ENCODE measurements at places on chromosomes 12 and 14.

GRCh38 chr12:68263366-68263765, 10.0 kb upstream of the IL22 start:
- no peak for DNase-seq

- DNase-seq: peak; percentile 62
Observed at GRCh38 chr12:108850854-108851573, 6.4 kb downstream of the SSH1 start.

GRCh38 chr14:69968132-69968531, 88.9 kb downstream of the SMOC1 start:
- no peak for DNase-seq

DNA sequence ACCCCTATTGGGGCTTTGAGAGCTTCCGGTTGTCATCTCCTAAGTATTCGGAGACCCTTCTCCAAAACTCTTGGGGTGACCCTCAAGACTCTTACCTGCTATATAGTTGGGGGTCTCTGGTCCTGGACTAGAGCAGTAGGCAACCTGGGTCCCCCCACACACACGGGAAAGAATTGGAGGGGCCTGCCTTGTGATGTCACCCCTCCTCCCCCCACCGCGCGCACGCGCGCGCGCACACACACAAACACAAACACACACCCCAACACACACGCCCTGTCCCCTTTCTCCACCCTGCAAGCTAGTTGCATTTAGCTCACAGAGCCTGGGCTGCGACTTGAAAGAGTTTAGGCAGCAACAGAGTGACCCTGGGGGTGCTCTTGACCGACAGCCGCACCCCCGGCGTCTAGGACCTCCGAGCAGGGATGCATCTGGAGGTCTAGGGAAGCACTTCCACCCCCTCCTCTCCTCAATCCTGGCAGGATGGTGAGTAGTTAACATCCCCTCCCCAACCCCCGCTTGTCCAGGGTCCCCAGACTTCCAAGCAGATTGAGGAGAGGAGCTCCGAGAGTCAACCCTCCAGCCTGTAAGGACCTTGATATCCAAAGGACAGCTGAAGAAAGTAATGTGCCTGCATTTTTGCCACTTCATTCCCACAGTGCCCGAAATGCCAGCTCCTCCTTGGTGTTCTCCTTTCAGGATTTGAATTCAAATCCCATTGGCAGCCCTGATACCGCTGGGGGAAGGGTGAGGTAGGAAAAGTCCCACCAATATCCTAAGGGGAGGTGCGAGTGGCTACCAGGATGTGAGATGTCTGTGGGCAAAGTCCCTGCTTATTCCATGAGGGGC, 1.4 kb upstream of the DNAJC14 start:
- DNase-seq: peak; percentile 73

GRCh38 chr14:41586237-41586636, 20.4 kb upstream of the LRFN5 start:
- no peak for DNase-seq

DNA sequence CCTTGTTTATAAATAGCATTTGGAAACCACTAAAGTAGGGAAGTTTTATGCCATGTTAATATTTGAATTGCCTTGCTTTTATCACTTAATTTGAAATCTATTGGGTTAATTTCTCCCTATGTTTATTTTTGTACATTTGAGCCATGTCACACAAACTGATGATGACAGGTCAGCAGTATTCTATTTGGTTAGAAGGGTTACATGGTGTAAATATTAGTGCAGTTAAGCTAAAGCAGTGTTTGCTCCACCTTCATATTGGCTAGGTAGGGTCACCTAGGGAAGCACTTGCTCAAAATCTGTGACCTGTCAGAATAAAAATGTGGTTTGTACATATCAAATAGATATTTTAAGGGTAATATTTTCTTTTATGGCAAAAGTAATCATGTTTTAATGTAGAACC, 4.4 kb downstream of the RAN start:
- DNase-seq: no peak

GRCh38 chr14:56299306-56299984, 181.2 kb downstream of the PELI2 start:
- no peak for DNase-seq

DNA sequence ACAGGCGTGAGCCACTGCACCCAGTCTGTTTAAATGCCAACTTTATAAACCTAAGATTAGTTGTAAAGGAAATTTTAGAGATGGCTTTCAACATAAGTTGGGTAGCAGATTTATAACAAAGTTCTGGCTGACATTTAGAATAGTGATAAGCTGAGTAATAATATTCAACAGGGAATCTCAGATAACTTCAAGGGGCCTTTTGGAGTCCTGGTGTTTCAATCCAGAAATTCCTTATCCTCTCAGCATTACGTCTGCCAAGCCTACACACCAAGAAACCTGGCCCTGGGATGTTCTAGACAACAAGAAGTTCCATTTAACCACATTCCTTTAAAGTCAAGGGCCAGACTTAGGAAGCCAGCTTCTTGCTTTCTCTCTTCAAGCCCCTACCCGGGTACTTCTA, 59.5 kb upstream of the DYRK2 start:
- no peak for DNase-seq

DNA sequence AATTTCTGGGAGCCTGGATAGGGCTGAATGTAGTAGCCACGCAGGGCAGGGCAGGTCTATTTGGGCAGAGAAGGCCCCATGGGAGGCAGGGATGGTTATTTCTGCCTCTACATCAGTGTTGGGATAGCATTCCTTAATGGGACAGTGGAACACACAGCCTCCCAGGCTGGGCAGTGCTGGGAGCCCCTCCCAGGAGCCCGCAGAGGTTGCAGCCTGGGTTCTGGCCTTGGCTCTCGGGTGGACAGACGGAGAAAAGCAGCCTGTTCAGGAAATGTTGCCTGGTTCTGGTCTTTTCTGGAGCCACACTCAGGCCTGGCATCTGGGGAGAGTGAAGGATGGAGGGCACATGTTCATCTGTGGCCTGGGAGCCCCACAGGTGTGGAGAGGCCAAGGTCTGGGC, 479 bp upstream of the NOS1 start:
- no peak for DNase-seq

- no peak for DNase-seq
Observed at GRCh38 chr12:124111006-124111405, 138.0 kb downstream of the ZNF664 start.

DNA sequence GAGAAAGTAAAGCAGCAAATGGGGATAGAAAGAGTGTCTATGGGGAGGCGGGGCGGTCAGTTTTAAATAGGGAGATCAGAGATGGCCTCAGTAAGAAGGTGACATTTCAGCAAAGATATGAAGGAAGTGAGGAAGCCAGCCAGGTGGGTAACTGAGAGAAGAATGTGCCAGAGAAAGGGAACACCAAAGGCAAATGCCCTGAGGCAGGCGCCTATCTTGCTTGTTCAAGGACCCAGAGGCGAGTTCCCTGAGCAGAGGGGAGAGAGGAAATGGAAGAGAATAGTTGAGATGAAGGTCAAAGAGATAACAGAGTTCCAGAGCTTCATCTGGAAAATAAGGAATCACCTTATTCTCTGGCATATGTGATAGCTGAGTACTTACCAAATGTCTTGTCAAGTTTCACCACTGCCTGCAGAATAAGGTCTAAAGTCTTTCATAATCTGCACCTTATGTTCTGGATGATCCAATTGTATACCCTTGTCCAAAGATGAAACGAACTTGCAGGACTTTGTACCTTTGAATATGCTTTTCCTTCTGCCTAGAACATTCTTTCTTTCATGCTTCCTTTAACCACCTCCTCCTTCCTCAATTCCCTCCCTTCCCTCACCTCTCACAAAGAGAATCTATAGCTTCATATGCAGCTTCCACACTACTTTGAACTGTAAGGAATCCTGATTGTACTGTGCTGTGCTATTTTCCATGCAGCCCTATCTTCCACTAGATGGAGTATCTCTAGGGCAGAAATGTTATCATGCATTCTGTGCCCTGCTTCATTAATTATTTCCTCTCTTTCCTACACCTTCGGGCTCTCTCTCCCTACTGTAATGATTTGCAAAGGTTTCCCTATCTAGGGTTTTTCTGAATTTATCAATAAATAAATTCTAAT, 38.5 kb downstream of the GNPTAB start:
- no peak for DNase-seq

DNA sequence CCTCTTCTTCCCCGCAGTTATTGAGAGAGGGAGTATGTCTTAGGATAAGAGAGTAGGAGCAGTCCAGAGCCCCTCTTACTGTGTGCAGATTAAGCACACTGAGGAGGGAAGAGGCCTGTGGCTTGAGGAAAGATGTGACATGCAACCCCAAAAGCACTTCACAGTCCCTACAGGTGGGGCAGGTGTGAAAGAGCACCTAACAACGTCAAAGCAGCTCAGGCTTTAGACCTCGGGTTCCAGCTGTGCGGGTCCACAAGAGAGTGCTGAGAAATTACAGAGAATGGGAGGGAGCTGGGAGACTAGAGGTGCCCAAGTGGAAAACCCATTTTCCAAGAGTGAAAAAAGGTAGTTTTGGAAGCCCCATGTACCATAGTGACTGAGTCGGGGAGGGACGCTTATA, 127.6 kb downstream of the SLC25A47 start:
- DNase-seq: no peak

GRCh38 chr14:100031506-100032281, 33.5 kb upstream of the EVL start:
- peak; percentile 98 for DNase-seq

DNA sequence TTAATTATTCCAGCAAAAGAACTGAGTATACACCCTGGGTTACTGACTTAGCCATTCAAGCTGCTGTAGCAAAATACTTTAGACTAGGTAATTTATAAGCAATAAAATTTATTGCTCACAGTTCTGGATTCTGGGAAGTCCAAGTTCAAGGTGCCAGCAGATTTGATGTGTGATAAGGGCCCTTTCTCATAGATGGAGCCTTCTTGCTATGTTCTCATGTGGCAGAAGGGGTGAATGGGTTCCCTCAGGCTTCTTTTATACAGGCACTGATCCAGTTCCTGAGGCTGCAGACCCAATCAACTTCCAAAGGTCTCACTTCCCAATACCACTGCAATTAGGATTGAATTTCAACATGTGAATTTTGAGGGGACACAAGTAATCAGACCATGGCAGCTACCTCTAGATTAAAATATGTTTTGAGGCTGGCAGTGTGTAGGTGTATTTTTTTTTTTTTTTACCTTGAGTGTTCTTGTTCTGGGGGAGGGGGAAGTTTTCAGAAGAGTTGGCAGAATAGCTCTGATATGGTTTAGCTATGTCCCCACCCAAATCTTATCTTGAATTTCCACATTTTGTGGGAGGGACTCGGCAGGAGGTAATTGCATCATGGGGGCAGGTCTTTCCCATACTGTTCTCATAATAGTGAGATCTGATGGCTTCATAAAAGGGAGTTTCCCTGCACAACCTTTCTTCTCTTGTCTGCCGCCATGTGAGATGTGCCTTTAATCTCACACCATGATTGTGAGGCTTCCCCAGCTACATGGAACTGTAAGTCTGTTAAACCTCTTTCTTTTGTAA, 178.2 kb downstream of the RASSF9 start:
- DNase-seq: no peak

DNA sequence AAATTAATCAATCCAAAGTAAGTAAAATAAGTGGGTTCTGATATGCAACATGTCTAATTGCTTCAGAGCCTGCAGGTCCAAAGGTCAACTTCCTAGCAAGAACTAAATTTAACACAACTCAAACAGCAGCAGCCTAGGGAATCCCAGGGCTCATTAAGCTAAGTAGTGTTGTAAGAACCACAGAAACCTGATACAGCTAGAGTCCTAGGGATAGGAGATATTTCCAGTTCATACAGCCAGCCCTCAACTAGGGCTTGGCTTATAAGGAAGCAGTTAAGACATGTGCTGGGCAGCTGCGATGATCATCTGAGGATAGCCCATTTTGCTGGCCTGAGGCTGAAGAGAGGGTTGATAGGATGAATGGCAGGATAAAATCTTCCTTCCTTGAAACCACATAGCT, at the start of gene OR4Q3:
Gene OR4Q3 (plus strand): TSS at position 316 of the 400 bp plus-strand sequence.
- DNase-seq: no peak

- no peak for DNase-seq
Observed at GRCh38 chr12:19105463-19105862, 24.1 kb upstream of the PLEKHA5 start.

DNA sequence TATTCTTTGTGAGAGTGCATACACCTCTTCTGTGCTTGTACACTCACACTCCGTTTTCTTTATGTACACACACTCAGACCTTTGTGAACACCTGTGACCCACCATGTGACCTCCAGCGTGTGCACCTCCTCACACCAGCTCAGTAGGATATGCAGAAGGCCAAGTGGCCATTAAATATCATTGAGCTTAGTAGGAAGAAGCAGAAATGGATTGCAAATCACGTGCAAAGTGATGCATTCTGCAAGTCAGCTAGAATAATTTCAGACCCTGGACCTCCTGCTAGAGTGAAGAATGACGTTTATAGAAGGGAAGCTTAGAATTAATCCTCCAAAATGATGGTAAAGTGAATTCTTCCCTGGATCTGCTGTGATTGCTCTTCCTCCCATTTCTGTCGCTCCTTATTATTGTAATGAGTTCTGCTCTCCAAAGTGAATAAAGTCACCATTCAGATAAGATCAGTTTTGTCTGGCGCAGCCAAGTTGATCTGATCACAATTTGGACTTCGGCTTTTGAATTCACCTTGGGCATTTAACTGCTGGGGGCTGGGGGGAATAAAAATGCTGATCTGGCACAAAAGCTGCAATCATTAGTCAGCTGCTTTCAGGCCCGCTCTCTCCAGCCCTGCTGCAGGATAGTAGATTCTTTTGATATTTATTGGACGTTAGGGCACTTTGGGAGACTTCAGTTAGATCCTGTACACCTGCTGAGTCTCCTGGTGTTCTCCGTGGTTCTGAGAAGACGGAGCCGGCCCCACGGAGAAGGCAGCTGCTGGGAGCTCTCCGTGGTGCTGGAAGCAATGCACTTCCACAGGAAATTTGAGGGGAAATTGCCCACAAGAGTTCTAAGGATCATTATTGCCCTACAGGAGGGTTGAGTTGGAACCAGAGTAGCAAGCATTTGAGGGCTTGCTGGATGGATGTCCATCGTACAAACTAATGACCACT, 12.4 kb upstream of the NRXN3 start:
- peak; percentile 15 for DNase-seq

- DNase-seq: no peak
Observed at GRCh38 chr14:53128303-53129028, 24.7 kb downstream of the DDHD1 start.

DNA sequence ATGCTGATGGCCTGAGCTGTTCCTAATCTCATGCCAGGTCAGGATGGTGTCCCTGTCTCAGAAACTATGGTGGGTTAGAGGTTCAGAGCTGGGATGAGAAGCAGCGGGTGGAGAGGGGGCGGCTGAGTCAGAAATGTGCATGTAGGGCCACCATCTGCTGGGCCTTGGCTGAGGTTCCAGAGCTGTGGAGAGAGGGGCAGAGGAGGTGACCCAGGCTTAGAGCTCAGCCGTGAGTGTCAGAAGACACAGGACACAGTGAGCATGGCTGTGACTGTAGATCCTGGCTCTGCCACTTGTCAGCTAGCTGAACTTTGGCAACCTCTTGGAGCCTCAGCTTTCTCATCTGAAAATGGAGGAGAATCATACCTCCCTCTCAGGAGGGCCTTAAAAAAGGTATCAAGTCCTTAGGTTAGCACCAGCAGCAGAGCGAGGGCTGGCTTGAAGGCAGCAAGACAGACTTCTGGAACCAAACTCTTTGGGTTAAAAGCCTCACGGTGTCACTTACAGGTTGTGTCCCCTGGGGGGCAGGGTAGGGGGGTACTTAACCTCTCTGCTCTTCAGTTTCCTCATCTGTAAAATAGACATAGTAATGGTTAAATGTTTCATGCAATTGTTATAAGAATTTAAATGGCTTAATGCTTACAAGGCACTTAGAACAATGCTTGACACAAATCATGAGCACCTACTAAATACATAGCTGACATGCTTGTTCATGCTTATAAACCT, 34.8 kb downstream of the TMEM229B start:
- no peak for DNase-seq

- DNase-seq: no peak
Observed at GRCh38 chr12:62215506-62215905, 44.7 kb upstream of the USP15 start.

GRCh38 chr12:8912914-8913313, 1.4 kb upstream of the PHC1 start:
- no peak for DNase-seq

All from foreskin fibroblast (primary cell).